Fibroblast of skin of scalp (primary cell): ENCODE measurements at places on chromosomes 2 and 18.

DNA sequence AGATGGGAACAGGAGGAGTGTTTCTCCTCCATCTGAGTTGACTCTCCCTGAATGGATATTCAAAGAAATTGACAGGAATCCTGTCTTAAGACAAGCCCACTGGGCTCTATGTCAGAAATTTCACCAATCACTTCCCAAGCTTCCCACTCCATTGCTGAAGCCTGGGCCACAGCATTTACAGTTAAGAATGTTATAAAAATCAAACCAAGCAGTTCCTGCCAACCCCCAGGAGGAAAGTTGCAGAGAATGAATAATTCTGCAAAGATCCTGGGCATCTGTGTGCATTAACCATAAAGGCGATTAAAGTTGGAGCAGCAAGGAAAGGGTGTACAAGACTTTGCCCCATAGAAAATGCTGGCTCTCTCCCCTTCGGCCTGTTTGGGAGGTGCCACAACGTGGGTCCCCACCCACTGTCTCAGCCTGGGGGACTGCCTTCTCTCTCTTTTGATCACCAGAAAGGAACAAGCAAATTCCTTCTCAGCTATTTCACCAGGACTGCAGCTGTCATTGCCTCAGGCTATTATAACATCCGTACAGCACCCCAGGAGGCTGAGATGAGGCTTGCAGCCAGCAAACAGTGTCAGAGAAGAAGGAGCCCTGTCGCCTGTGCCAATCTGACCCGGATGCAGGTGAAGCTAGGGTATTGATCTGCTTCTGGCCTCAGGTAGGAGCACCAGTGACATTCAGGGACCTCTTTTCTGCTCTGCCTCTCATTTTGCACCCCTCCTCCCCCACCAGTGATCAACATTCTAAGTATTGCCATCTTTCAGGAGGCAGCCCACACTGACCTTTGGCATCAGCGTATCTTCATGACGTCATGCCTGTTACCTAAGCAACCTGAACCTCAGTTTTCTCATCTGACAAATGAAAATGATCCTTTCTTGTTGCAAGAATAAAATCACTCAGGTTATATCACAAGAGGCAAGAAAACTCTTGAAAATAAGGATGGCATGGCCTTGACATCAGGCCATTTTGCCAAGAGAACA lies 219.0 kb downstream of the SH3BP4 start:
- DNase-seq: peak; percentile 94

DNA sequence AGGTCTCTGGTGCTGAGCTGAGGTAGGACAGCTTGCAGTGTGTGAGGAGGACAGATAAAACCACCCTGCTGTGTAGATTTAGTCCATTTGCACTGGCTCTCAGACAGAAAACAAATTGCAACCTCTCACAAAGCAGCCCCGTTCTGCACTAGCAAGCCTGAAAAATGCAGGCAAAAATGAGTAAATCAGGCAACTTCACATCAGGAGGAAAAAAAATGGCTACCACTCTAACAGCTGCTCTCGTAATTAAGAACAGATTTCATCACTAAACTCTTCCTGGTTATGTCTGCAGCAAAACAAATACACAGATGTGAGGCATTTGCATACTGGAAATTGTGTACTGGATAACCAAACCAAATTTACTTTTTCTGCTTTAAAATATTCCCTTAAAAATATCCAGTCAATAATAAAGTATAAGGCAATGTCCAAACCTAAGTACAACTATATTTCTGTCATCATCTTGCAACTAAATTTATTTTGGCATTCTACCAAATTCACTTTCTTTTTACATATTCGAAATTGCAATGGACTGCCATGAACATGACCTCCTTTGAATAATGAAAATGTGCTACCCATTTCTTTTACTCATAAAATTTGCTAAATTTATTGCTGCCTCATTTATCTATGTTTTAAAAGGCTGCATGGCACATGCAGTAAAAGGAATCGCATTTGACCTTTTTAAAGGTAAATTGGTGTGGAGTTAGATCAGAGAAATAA lies 157.4 kb downstream of the AFF3 start:
- DNase-seq: peak; percentile 78

GRCh38 chr2:80322311-80322920 lies 17.9 kb upstream of the LRRTM1 start:
- no peak for DNase-seq

DNA sequence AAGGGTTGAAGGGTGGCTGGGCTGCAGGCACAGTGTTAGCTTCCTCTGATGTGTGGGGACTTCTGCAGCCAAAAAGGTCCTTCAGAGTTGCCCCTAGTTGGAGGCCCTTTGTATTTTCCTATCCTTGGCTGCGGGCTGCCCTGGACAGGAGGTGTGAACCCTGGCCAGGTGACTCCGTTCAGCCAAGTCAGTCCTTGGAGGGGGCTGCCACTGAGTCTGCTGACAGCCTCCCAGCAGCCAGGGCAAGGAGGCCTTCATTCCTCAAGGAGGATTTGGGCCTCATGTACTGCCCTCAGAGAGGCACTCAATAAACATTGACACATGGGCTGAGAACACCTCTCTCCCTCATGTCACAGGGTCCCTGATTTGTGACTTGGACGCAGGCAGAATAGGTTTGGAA lies 62.4 kb downstream of the MAPK4 start:
- DNase-seq: no peak

DNA sequence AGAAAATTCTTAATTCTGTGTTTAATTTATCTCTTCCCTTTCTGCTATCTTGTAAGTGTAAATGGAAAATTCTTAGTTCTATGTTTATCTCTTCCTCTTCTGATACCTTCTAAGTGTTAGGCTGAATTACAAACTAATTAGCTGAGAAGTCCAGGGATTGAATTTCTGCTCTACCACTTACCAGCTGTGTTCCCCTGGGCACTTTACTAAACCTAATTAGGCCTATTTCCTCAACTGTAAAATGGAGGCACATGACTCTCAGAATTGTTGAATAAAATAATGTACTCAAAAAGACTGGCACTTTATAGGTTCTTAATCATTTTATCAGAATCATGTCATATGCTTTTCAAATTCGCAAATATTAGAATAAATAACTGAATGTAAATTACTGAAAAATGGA lies 146.3 kb downstream of the MAP2 start:
- DNase-seq: no peak

- no peak for DNase-seq
Measured at GRCh38 chr18:64717026-64717425, 568.1 kb upstream of the LINC00305 start.

- DNase-seq: peak; percentile 15
Measured at GRCh38 chr2:226690461-226691024, 109.1 kb downstream of the IRS1 start.

DNA sequence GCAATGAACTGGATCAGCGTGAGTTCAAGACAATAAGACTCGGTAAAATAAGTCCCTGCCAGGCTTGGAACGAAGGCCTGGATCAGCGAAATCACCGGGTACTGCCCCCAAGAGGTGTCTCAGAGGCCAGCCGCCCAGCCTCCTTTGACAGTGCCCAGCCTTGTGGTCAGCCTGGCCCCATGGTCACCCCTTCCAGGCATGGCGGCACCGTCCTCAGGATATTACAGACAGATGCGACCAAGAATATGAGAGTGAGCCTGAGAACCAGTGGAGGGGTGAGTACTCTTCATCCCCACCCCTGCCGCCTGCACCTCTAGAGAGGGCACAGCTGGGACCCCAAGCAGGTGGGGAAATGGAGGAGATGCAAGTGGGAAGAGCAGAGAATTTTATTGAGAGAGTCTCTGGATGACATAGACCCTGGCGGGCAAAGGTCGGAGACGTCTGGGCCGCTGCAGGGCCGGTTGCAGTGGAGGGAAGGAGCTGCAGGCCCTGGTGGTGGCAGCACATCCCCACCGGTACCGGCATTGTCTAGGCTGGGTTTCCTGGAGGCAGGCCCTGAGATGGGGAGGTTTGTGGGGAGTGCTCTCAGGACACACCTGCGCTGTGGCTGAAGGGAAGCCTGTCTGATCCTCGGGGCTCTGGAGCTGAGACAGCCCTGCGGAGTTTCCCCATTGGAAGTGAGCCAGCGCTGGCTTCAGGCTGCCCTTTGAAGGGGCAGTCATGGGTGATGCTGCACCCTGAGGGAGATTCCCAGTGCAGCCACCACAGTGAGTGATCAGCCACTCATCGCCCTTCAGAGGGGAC lies 190.0 kb downstream of the SEPTIN10 start:
- no peak for DNase-seq

DNA sequence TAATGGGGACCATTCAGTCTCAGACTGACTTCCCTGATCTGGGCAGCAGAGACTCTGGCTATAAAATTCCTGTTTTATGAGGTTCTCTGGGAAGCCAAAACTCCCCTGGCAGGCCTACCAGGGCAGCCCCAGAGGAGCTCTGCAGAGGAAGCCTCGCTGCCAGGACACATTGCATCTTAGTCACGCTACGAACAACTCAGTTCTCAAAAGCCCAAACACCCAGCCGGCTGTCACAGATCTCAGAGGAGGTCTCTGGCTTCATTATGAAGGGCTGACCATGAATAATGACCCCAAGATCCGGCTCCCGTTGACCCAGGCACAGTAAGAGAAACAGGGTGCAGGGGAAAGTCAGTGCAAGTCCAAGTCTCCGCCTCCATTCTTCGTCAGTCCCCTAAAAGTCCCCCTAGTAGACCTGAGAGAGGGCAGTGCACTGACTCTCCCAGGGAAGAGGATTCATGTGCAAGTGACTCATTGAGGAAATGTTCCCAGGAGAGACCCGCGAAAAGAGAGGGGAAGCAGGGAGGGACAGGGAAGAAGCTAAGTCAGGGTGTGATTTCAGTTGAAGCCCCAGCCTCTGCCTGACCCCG lies 212.3 kb downstream of the CYP26B1 start:
- peak; percentile 82 for DNase-seq

GRCh38 chr2:216777637-216778273 lies 82.1 kb downstream of the TNP1 start:
- peak; percentile 65 for DNase-seq

GRCh38 chr2:62996534-62997186 lies 54.0 kb upstream of the OTX1 start:
- no peak for DNase-seq

- DNase-seq: no peak
Measured at GRCh38 chr2:10901160-10901939, 10.4 kb upstream of the KCNF1 start.

GRCh38 chr2:47890711-47891368 lies 15.5 kb downstream of the FBXO11 start:
- DNase-seq: peak; percentile 34

GRCh38 chr2:62871506-62871905 lies 166.0 kb downstream of the EHBP1 start:
- DNase-seq: no peak

GRCh38 chr2:84888401-84889276 lies 7.8 kb upstream of the TRABD2A start:
- peak; percentile 59 for DNase-seq

DNA sequence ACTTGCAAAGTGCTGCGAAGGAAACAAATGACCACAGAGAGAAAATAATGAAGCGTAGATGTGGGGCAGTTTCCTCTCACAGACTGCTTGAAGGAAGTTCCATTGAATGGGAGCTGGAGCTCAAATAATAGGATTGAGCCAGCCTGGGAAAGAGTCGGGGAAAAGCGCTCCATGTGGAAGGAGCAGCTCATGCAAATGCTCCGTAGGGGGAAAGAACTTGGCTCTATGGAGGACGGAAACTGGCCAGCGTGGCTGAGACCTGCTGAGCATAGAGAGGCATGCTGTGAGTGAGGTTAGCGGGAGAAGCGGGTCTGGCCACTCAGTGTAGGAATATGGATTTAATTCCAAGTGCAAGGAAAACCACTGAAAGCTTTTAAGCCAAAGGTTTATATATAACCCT lies 28.6 kb upstream of the VIT start:
- DNase-seq: no peak

DNA sequence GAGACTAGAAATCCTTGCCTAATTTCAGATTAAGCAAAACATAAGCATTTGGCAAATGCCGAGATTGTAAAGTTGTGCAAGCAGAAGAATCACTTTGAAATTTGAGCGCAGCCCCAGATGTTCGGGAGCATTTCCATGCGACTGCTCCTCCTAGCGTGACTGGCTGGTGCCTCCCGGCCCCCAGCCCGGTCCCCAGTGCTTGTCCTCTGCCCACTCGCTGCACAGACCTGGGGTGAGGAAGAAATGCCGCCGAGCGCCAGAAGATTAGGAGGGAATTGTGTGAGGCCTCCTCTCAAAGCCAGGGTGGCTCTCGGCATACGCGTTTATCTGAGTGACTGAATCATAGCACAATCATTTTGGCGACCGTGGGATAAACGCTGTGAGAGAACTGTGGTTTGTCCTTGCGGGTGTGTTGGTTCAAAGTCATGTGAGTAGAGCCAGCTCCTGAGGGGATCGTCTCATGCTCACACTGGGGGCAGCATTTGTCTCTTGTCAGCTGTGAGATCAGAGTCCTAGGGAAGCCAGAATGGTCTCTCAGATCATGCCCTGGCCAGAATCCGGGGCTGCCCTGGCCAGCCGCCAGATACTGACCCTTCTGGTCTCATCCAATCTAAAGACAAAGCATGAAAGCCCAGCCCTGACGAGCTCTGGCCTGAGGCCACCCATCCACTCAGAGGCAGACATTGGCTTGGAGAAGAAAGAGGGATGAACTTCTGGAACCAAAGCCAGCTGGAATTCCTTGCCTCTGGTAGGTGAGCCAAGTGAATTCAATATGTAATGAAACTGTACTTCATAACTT lies 189.3 kb downstream of the SH3RF3 start:
- DNase-seq: peak; percentile 92

GRCh38 chr2:28821295-28821958 lies 10.8 kb downstream of the SPDYA start:
- DNase-seq: peak; percentile 46

- no peak for DNase-seq
Measured at GRCh38 chr2:164764474-164764873, 77.1 kb downstream of the COBLL1 start.

DNA sequence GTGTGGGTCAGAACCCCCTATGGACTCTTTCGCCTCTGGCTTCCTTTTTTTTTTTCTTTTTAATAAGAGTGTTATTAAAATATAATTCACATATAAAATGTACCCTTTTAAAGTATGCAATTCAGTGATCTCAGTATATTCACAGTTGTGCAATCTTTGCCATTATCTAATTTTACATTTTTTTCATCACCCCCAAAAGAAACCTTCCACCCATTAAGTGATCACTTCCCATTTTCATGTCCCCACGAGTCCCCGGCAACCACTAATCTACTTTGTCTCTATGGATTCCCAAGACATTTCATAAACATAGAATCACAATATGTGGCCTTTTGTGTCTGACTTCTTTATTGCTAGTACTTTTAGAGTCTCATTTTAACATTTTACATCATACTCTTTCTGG lies 38.7 kb upstream of the ANXA4 start:
- DNase-seq: no peak

- DNase-seq: peak; percentile 7
Measured at GRCh38 chr2:200101922-200102321, 146.5 kb downstream of the MAIP1 start.

DNA sequence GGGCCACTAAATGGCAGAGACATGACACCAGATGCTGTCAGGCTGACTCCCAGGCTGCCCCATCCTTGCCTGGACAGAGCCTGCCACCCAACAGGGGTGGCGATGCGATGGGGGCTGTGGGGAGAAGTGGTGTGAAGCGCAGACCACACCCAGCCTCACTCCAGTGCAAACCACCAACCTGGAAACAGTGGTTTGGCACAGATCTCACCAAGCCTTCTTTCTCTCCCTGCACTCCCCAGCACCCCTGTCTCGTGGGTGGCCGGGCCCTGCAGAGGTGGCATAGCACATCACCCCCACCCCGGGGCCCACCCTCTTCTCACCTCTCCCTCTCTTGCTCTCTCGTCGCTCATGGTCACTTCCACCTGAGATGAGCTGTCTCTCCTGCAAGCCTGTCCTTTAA lies 32.6 kb downstream of the CIB4 start:
- no peak for DNase-seq

GRCh38 chr18:9876867-9877654 lies 8.7 kb upstream of the TXNDC2 start:
- DNase-seq: peak; percentile 77
